Memory B cell (primary cell): ENCODE measurements at places on chromosomes 3 and 15.

GRCh38 chr15:80694611-80695098 is 455 bp upstream of the ABHD17C start:
- H3K27me3 ChIP-seq: peaks cover 3% of the 10 kb centered on the region
- H3K36me3 ChIP-seq: no peaks in the 10 kb centered on the region
- peak overlapping the region; percentile 75 for H3K27ac ChIP-seq
- DNase-seq: no peak
- peak overlapping the region; percentile 87 for H3K4me3 ChIP-seq
- H3K4me1 ChIP-seq: peaks cover 9% of the 10 kb centered on the region

DNA sequence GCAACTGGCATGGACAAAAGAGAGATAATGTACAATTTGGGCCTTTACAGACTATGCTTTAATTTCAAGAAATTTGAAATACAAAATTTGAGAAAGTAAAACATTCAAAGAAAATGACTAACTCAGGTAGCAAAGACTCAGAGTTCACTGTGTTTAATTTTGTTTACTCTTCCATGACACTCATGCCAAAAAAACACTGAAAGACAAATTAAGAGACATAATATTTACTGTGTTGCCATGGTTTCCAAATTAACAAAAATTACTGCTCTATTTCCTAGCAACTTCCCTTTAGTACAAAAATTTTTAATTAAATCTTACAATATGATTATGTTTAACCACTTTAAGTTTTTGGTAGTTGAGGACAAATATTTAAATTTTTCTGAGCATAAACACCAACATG is 29.6 kb downstream of the LRRFIP2 start:
- H3K4me1 ChIP-seq: peaks cover 17% of the 10 kb centered on the region
- H3K27me3 ChIP-seq: no peaks in the 10 kb centered on the region
- H3K36me3 ChIP-seq: peaks cover 27% of the 10 kb centered on the region
- no peak for DNase-seq
- peak overlapping the region; percentile 41 for H3K27ac ChIP-seq

DNA sequence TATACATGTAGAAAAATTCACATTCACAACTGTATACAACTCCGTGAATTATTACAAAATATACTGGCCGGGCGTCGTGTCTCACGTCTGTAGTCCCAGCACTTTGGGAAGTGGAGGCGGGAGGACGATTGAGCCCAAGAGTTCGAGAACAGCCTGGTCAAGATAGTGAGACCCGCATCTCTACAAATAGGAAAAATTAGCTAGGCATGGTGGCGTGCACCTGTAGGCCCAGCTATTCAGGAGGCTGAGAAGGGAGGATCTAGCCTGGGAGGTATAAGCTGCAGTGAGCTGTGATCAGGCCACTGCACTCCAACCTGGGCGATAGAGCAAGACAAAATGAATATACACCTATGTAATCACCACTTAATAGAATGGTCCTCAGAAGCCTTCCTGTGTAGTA is 1.3 kb downstream of the RAD51 start:
- H3K27me3 ChIP-seq: no peaks in the 10 kb centered on the region
- DNase-seq: no peak
- no peak overlapping the region for H3K27ac ChIP-seq
- H3K4me1 ChIP-seq: peaks cover 11% of the 10 kb centered on the region
- peaks cover 2% of the 10 kb centered on the region for H3K36me3 ChIP-seq

- H3K27me3 ChIP-seq: no peaks in the 10 kb centered on the region
- no peak for DNase-seq
- H3K27ac ChIP-seq: no peak overlapping the region
- H3K4me1 ChIP-seq: no peaks in the 10 kb centered on the region
Observed at GRCh38 chr3:26574766-26575165, 47.8 kb upstream of the LRRC3B start.

DNA sequence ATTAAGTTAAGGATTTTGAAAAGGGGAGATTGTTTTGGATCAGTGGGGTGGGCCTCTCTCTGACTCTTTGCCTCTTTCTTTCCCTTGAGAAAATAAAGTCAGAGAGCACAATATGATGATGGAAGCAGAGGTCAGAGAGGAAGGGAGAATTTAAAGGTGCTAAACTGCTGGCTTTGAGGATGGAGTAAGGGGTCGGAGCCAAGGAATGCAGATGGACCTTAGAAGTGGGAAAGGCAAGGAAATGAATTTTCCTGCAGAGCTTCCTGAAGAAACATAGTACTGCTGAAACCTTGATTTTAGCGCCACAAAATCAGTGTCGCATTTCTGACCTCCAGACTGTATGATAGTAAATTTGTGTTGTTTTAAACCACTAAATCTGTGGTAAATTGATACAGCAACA is 317.4 kb downstream of the NAALADL2 start:
- no peak overlapping the region for H3K4me3 ChIP-seq
- H3K36me3 ChIP-seq: no peaks in the 10 kb centered on the region
- no peaks in the 10 kb centered on the region for H3K4me1 ChIP-seq
- no peak overlapping the region for H3K27ac ChIP-seq

- no peak for DNase-seq
- H3K27me3 ChIP-seq: no peaks in the 10 kb centered on the region
- H3K4me3 ChIP-seq: no peak overlapping the region
- no peaks in the 10 kb centered on the region for H3K4me1 ChIP-seq
- H3K36me3 ChIP-seq: no peaks in the 10 kb centered on the region
- H3K27ac ChIP-seq: no peak overlapping the region
Observed at GRCh38 chr3:84600703-84601225, 358.0 kb upstream of the CADM2 start.

- no peaks in the 10 kb centered on the region for H3K27me3 ChIP-seq
- H3K36me3 ChIP-seq: no peaks in the 10 kb centered on the region
- DNase-seq: no peak
- H3K4me3 ChIP-seq: no peak overlapping the region
- no peak overlapping the region for H3K27ac ChIP-seq
- no peaks in the 10 kb centered on the region for H3K4me1 ChIP-seq
Observed at GRCh38 chr3:7520059-7520458, 659.1 kb downstream of the GRM7 start.

- H3K36me3 ChIP-seq: no peaks in the 10 kb centered on the region
- peaks cover 7% of the 10 kb centered on the region for H3K27me3 ChIP-seq
Observed at GRCh38 chr15:98541519-98541918, 106.8 kb upstream of the IGF1R start.

DNA sequence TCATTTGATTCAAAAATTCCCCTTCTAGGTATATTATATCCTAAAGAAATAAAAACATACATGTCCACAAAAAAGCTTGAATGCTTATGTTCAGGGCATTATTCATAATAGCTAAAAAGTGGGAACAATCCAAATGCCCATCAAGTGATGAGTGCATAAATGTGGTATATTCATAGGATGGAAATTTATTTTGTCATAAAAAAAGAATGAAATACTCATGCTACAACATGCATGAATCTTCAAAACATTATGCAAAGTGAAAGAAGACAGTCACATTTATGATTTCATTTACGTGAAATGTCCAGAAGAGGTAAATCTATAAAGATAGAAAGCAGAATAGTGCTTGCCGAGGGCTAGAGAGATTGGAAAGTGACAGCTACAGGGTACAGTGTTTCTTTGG is 83.6 kb upstream of the SLC25A36 start:
- DNase-seq: no peak
- no peaks in the 10 kb centered on the region for H3K4me1 ChIP-seq
- H3K4me3 ChIP-seq: no peak overlapping the region
- H3K36me3 ChIP-seq: no peaks in the 10 kb centered on the region

- H3K4me3 ChIP-seq: no peak overlapping the region
- peaks cover 2% of the 10 kb centered on the region for H3K27me3 ChIP-seq
- no peaks in the 10 kb centered on the region for H3K4me1 ChIP-seq
- H3K27ac ChIP-seq: no peak overlapping the region
Observed at GRCh38 chr3:197486861-197487260, 68.9 kb downstream of the BDH1 start.

- no peaks in the 10 kb centered on the region for H3K36me3 ChIP-seq
- DNase-seq: no peak
- H3K27me3 ChIP-seq: no peaks in the 10 kb centered on the region
- no peak overlapping the region for H3K4me3 ChIP-seq
- no peak overlapping the region for H3K27ac ChIP-seq
Observed at GRCh38 chr15:93614386-93615104, 525.5 kb upstream of the RGMA start.

DNA sequence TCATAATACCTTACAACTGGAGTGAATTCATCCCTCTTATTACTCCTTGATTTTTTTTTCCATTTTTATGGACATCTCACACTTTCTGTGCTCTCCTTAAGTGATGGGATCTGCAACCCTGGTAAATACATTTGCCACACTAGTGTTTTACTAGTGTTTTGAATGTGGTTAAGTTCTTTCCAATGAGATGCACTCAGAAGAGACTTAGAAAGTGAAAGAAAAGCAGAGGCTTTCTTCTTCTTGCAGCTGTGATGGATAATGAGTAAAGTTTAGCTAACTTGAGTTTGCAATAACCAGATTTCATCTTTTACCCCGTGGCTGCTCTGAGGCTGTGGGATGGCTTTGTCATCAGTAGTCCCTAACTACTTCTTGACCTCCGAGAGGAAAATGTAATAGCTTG is 1248.4 kb downstream of the NSUN3 start:
- H3K4me1 ChIP-seq: no peaks in the 10 kb centered on the region
- H3K27ac ChIP-seq: no peak overlapping the region
- no peaks in the 10 kb centered on the region for H3K27me3 ChIP-seq
- H3K4me3 ChIP-seq: no peak overlapping the region
- no peak for DNase-seq

DNA sequence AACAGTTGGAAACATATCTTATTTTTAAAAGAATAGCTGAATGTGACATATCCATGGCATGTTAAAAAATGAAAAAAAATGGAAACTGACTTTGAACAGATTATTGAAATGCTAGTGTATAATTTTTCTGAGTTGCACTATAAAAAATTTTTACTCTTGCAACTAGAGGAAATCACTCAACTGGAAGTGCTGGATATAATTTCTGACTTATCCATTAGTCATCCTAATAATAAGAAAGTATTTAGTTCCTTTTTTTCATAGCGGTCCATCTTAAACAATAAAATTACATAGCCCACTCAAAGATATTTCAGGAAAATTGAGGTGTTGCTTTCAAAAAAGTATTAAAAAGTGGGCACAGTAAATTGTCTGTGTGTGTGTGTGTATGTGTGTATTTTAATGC is 80.7 kb downstream of the MBNL1 start:
- no peak overlapping the region for H3K27ac ChIP-seq
- H3K4me1 ChIP-seq: peaks cover 14% of the 10 kb centered on the region
- no peaks in the 10 kb centered on the region for H3K27me3 ChIP-seq
- H3K36me3 ChIP-seq: peaks cover 14% of the 10 kb centered on the region
- no peak overlapping the region for H3K4me3 ChIP-seq

- H3K4me3 ChIP-seq: no peak overlapping the region
- H3K36me3 ChIP-seq: no peaks in the 10 kb centered on the region
- H3K27me3 ChIP-seq: peaks cover 9% of the 10 kb centered on the region
- H3K4me1 ChIP-seq: peaks cover 3% of the 10 kb centered on the region
Observed at GRCh38 chr15:82048811-82049210, 3.0 kb upstream of the MEX3B start.

GRCh38 chr3:5138214-5138981 is 16.3 kb downstream of the ARL8B start:
- peak overlapping the region; percentile 28 for H3K4me3 ChIP-seq
- H3K27me3 ChIP-seq: no peaks in the 10 kb centered on the region
- peaks cover 23% of the 10 kb centered on the region for H3K36me3 ChIP-seq

- peaks cover 11% of the 10 kb centered on the region for H3K36me3 ChIP-seq
- H3K4me1 ChIP-seq: peaks cover 25% of the 10 kb centered on the region
- no peak overlapping the region for H3K27ac ChIP-seq
- H3K4me3 ChIP-seq: no peak overlapping the region
- DNase-seq: no peak
Observed at GRCh38 chr15:73598530-73599160, 34.5 kb downstream of the NPTN start.

DNA sequence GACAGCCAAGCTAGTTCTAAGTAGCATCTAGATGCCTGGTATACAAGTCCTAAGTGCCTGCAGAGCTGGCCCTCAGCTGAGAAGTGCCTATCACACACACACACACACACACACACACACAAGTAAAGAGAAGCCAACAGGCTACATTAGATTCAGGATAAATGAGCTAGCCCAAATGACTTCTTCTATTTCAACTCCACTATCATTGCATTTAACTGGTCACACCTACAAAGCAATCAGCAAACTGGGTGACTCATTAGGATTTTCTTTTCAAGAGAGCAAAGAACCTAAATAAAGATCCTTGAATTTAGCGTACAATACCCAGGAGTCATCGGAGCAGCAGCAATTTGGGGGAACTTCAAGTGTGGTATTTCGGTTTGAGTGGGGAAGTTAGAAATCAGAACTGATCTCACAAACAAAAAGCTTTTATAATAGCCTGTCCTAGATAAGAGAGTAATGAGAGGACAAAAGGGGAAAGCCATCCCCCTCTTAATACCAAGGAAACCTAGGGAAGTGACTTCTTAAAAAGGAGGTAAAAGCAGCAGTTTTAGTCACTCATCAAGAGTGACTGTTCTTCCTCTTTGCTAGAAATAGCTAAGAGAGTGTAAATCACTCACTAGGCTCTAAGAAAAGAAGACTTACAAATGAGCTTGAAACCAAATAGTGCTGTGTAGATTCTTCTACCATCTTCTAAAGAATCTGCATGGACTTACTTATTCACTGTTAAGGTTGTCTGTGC is 112.7 kb downstream of the TNIK start:
- H3K36me3 ChIP-seq: peaks cover 1% of the 10 kb centered on the region
- H3K27ac ChIP-seq: no peak overlapping the region
- no peak overlapping the region for H3K4me3 ChIP-seq
- DNase-seq: no peak
- peaks cover 2% of the 10 kb centered on the region for H3K4me1 ChIP-seq
- H3K27me3 ChIP-seq: no peaks in the 10 kb centered on the region

GRCh38 chr3:86788371-86788770 is 202.6 kb downstream of the VGLL3 start:
- no peak overlapping the region for H3K4me3 ChIP-seq
- H3K36me3 ChIP-seq: no peaks in the 10 kb centered on the region
- no peak overlapping the region for H3K27ac ChIP-seq
- no peaks in the 10 kb centered on the region for H3K27me3 ChIP-seq

DNA sequence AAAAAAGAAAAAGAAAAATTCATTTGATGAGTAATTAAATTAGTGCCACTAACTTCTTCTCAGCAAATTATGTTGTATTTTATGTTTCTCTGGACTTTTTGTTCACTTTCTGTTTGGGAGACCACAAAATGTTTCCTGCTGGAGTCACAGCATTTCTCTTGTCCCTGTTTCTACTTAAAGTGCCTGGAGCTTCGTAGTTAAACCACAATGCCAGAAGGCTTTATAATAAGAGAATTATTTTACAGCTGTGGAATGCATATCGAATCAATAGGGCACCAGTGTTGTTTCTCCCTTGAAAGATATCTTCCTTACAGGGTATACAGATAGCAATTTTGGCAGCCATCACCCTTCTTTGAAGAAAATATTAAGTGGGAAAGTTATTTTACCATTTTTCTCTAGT is 3.2 kb downstream of the DTWD1 start:
- no peak overlapping the region for H3K4me3 ChIP-seq
- DNase-seq: no peak
- H3K36me3 ChIP-seq: peaks cover 15% of the 10 kb centered on the region
- H3K27me3 ChIP-seq: no peaks in the 10 kb centered on the region
- H3K4me1 ChIP-seq: peaks cover 13% of the 10 kb centered on the region
- H3K27ac ChIP-seq: no peak overlapping the region

DNA sequence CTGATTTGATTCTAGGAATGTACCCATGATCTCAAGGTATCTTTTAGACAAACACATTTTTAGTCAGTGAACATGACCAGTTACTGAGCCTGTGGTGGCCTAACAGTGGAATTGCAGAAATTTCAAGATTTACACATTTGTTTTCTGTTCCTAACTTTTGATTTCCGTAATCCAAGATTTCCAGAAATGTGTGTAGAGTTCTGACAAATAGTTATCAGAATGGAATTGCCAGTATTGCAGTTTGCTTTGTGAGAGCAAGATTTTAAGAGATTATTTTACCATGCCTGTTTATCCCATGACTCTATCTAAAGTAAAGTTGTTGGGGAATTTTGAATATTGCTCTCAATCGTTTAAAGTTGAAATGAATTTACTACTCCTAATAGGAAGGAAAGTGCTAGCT is 11.7 kb upstream of the UTS2B start:
- peak overlapping the region; percentile 91 for H3K27ac ChIP-seq
- H3K36me3 ChIP-seq: peaks cover 2% of the 10 kb centered on the region
- H3K4me3 ChIP-seq: peak overlapping the region; percentile 55
